ENCODE measurements at places on chromosomes 5 and 9.

DNA sequence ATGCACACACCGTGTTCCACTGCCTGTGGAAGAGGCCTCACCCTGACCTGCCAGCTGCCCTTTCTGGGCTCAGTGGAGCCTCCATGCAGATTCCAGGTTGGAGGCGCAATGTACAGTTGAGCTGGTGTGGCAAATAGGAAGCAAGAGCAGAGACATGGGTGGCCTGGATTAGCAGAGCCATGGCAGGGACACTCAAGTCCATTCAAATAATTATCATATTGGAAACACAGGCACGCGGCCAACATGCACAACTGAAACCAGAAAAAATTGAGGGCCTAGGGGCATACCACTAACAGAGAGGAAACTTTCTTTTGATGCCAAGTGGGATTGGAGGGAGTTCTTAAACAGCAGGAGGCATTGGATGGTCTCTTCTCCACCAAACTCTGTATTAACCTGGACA is 35.8 kb downstream of the OTULINL start:
- no peak for DNase-seq

DNA sequence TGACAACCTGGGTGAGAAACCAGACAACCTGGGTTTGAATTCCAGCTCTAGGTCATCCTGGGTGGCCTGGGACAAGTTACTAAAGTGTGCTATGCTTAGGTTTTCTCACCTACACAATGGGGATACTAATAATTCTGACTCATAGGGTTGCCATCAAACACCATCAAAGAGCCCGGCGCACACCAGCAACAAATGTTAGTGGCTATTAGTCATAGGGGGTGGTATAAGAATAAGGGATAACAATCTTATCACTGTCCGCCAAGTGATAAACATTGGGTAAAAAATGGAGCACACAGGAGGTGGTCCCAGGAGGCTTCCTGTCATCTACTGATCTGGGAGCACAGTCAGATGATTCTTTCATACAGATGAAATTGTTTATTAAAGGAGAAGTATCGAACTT is 61.4 kb upstream of the AFAP1L1 start:
- DNase-seq = no peak

GRCh38 chr9:137505421-137506140 is 44.6 kb downstream of the PNPLA7 start:
- no peak for DNase-seq

- DNase-seq = no peak
These were observed 1550.9 kb upstream of the CDH6 start for GRCh38 chr5:29642601-29643000.

GRCh38 chr5:36896476-36896875 is 19.9 kb downstream of the NIPBL start:
- no peak for DNase-seq

GRCh38 chr5:176529116-176529740 is 8.0 kb downstream of the RNF44 start:
- no peak for DNase-seq

GRCh38 chr5:11038772-11039171 is 277.7 kb upstream of the DAP start:
- DNase-seq = no peak

- DNase-seq = no peak
These were observed 157.5 kb downstream of the COMMD10 start for GRCh38 chr5:116242343-116242742.

DNA sequence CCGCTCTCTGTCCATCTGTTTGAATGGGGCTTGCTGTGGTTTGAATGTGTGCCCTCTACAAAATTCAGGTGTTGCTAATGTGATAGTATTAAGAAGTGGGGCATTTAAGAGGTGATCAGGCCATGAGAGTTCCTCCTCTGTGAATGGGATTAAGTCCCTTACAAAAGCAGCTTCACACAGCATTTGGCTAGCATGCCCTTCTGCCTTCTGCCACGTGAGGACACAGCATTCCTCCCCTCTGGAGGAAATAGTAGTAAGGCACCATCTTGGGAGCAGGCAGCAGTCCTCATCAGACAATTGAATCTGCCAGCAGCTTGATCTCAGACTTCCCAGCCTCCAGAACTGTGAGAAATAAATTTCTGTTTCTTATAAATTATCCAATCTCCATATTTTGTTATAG is 540.2 kb downstream of the CSNK1G3 start:
- no peak for DNase-seq

DNA sequence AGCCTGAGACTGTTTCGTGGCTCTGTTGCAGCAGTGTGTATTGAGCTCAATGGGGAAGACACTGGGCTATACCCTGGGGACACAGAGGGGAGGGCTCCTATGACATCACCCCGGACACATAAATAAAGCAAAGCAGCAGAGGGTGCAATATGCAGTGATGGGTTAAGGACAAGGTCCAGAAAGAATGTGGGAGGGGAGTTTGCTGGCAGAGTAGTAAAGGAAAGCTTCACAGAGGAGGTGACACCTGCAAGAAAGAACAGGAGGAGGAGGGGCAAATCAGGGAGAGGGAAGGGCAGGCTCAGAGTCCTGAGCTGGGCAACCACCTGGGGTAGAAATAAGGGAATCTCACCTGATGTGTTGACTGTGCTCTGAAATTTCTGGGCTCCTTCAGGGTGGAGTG is 35.3 kb upstream of the CDKN2AIPNL start:
- DNase-seq = no peak

DNA sequence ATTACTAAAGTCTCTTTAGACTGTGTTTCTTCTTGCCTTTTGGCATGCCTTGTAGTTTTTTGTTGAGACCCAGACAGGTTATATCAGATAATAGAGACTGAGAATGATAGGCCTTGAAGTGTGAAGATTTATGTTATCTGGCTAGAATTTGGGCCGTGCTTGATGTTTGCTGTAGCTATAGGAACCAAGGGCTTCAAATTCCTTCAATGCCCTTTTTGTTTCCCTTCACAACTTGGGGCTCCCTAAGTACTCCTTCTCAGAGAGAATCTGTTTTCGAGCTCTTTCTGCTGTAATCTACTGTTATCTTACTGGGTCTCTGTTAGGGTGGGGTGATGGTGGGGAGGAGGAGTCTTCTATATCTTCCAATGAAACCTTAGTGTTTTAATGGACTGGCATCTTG is 95.3 kb upstream of the CKMT2 start:
- DNase-seq = no peak

GRCh38 chr5:7348168-7348854 is 47.6 kb upstream of the ADCY2 start:
- no peak for DNase-seq

- no peak for DNase-seq
These were observed 157.1 kb downstream of the ARRDC3 start for GRCh38 chr5:91225848-91226686.

DNA sequence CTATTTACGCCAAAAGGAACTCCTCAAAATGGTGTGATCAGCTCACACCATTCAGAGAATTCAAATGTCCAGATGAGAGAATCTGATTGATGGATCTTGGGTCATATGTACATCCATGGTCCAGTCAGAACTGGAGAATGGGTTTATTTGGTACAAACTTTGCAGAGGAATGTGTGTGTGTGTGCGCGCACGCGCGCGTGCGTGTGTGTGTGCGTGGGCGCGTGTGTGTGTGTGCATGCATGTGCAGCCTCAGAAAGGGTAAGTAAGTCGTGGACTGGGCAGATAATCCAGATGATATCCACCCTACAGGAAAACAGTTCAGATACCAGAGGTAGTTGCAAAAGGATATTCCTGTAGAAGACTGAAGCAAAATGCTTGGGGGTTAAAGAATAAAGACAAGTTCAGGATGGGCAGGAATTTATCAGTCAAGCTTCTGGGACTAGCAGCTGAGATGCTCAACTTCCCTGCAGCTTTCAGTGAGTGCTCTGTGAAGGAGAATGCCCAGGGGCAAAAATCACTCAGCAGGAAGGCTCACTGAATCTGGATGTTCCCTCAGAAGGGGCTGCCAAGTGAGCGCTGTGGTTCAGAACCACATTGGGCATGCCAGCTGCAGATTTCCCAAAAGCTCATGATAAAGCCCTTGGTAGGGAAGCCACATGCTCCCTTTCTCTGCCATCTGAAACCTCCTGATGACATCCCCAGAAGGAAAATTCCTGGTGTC is 440.5 kb upstream of the SGCD start:
- DNase-seq = no peak

DNA sequence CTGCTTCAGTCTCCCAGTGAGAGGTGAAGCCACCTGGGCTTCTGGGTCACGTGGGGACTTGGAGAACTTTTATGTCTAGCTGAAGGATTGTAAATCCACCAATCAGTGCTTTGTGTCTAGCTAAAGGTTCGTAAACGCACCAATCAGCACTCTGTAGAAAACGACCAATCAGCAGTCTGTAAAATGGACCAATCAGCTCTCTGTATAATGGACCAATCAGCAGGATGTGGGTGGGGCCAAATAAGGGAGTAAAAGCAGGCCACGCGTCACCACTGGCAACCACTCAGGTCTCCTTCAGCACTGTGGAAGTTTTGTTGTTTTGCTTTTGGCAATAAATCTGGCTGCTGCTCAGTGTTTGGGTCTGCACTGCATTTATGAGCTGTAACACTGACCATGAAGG is 69.1 kb upstream of the NREP start:
- DNase-seq = no peak

- no peak for DNase-seq
These were observed 76.5 kb upstream of the ALDH1A1 start for GRCh38 chr9:73029346-73029745.

DNA sequence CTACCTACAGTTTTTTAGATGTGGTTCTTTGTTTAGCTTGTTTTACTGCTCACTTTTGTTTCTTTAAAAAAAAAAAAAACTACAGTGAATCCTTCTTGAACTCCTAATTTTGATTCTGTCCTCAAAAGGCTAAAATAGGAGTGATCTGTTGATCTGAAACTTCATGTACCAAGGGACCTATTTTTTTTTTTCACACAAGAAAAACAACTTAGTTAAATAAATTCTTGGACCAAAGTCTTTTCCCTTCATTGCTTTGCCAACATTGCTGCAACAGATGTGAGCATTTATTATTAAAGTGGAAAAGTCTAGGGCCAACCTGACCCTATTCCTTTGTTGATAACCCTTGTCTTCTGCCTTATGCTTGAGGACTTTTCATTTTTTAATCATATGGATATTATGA is 236.8 kb downstream of the ARHGEF28 start:
- no peak for DNase-seq

GRCh38 chr5:116492016-116492623 is 82.5 kb downstream of the SEMA6A start:
- no peak for DNase-seq

DNA sequence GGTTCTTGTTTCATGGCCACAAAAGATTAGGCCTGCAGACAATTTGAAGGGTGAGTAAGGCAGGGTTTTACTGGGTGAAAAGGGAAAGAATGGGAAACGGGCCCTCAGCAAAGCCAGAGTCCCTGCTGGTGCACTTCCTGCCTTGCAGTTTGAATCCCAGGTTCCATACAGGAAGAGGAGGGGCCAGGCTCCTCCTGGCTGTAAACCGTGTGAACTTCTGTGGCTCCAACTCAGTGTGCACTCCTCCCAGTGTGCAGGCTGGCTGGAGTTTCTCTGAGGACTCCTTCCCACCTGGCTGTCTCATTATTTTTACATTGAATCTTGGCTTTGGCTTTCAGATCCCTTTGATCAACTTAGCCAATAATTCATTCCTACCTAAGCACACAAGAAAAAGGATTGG is 367.1 kb upstream of the KLF4 start:
- no peak for DNase-seq

DNA sequence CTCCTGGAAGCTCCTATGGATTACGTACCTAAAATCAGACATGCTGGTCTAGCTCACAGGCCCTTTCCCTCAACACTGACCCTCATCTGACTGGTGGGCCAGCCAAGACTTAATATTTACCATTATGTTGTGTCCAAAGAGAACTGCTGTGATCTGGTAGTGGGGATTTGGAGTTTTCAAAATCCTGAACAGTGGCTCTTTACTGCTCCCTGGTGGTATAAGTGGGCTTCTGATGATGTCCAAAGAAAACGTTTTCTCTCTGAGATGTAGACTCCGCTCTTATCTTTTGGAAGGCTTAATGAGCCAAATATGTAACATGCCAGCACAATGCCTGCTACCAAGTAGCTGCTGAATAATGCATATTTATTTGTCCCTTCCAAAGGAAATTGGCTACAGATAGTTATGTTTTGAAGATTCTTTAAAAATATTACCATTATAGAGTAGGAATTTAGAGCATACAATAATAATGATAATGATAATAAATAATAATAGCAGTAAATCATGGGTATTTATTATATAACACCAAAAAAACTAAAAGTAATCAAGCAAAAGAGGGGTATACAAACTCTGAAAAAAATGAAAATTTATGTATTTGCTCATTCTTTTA is 406.6 kb upstream of the TNC start:
- DNase-seq = no peak

DNA sequence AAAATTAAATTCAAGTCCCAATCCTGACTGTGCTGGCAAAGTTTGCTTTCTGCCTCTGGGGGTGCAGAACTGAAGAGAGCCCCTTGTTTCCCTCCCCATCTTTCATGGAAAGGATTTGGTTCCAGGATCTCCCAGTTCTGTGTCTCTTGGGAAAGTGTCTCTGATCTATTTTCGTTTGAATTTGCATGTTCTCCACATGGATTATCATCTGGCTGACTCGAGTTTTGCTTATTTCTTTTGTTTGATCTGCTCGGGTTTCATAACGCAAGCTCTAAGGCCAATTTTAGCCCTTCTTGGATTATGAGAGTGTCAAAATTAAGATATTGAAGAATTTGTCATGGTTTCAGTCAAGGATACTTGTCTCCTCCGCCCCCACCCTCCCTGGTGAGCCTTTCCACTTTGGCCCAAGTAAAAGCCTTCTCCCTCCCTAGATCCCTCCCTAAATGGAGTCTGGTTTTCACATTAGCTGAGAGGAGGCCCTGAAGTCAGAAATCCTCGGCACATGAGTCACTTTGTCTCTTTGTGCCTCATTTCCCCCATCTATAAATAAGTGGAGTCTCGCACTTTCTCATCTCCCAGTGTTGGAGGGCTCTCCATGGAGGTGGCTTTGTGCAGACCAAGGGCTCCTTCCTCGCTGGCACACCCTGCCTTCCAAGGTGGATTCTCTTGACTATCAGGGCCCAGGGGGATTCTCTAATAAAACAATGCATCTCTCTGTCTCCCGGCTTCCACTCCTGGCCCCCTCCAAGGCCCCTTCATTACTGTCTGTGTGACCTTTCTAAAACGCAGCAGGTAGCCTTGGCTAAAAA is 17.3 kb downstream of the ADRB2 start:
- no peak for DNase-seq
